T-helper 17 cell (primary cell): ENCODE measurements at places on chromosomes 13 and 19.

- peaks cover 13% of the 10 kb centered on the region for H3K36me3 ChIP-seq
- no peak for DNase-seq
- no peak overlapping the region for H3K27ac ChIP-seq
Observed at GRCh38 chr13:45137526-45137925, 17.2 kb downstream of the GTF2F2 start.

DNA sequence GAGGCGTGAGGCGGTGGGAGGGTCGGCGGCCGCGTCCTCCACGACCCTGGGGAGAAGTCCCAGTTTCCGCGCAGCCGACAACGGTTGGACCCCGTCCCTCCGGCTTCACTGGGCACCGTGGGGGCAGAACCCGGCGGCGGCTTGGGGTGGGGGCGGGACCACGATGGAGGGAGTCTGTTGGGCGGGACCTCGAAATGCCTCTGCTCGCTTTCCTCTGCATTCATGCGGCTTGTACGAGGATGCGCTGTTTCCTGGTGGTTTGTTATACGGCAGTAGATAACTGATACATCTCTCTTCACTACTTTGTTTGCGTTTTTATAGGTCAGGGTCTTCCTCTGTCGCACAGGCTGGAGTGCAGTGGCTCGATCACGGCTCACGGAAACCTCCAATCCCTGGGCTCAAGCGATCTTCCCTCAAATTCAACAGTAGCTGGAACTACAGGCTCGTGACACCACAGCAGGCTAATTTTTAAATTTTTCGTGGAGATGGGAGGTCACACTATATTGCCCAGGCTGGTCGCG, 24.6 kb upstream of the ZNF846 start:
- DNase-seq: no peak
- peaks cover 12% of the 10 kb centered on the region for H3K4me1 ChIP-seq
- H3K27ac ChIP-seq: peak overlapping the region; percentile 86
- H3K27me3 ChIP-seq: no peaks in the 10 kb centered on the region
- peak overlapping the region; percentile 92 for H3K4me3 ChIP-seq

- DNase-seq: no peak
- peaks cover 28% of the 10 kb centered on the region for H3K4me1 ChIP-seq
- H3K27ac ChIP-seq: peak overlapping the region; percentile 82
- H3K27me3 ChIP-seq: no peaks in the 10 kb centered on the region
- H3K4me3 ChIP-seq: no peak overlapping the region
Observed at GRCh38 chr13:27259831-27260230, 8.5 kb downstream of the RPL21 start.

- H3K27me3 ChIP-seq: no peaks in the 10 kb centered on the region
- H3K4me1 ChIP-seq: no peaks in the 10 kb centered on the region
- H3K36me3 ChIP-seq: peaks cover 6% of the 10 kb centered on the region
Observed at GRCh38 chr13:32284927-32285632, 30.1 kb downstream of the ZAR1L start.

DNA sequence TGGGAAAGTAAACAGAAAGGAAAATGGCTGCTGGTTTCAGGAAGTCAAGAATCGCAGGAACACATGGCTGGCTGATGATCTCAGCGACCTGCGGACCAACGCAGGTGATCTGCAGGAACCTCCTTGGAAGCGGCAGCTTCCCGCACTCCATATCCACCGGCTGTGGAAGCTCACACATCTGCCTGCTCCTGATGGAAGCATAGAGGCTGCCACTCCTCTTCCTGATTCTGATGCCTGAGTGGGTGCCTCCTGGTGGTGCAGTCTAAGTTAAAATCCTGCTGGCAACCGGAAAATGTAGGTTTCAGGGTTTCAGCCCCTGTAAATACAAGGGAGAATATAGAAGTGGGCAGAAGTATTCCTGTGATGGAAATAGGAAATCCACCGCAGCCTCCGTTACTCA, 75.5 kb downstream of the TNFSF13B start:
- H3K27me3 ChIP-seq: peaks cover 4% of the 10 kb centered on the region
- H3K4me3 ChIP-seq: no peak overlapping the region
- H3K4me1 ChIP-seq: peaks cover 25% of the 10 kb centered on the region
- no peak for DNase-seq
- H3K36me3 ChIP-seq: no peaks in the 10 kb centered on the region

DNA sequence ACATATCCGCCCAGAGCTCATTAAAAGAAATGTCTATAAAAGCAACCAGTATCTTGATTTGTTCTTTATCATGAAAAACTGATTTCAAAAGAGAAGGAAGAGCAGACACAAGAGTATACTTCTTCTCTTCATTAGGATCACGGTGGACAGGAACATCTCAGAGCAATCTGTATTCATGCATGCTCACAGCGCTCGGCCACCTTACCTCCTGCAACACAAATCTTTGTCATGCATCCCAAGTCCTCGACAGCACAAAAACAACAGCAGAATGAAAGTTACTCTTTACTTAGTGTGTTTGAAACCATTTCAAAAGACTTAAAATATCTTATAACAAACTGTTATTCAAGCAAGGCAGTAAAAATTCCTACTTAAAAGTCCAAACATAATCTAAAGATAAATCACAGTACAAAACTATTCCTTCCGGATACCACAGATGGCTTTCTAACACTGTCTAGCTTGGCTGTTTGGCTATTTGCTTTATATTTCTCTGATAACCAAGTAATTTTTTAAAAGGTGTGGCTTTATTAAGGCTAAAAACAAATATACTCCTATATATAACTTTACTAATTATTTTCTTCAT, 174.5 kb downstream of the TBC1D4 start:
- H3K27ac ChIP-seq: no peak overlapping the region
- no peak for DNase-seq
- H3K4me1 ChIP-seq: peaks cover 17% of the 10 kb centered on the region
- peaks cover 21% of the 10 kb centered on the region for H3K36me3 ChIP-seq

DNA sequence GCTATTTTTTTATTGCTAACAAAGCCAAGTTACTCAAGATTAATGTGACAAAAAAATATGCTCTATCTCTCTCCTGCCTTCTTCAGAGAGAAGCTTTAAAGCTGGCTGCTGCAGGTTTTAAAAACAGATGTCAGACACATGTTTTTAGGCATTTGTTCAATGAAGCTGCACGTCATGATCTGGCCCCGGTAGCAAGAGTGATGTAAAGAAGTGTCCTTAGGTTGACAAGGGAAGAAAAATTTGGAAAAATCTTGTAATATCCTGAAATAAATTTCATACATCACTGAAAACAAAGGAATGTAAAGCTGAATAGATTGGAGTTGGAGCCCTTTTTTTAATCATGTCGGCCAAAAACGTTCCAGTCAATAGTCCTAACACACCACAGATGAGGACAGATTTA, 531.4 kb upstream of the NBEA start:
- no peak overlapping the region for H3K27ac ChIP-seq
- no peaks in the 10 kb centered on the region for H3K36me3 ChIP-seq
- DNase-seq: no peak
- H3K4me1 ChIP-seq: no peaks in the 10 kb centered on the region
- H3K27me3 ChIP-seq: no peaks in the 10 kb centered on the region
- H3K4me3 ChIP-seq: no peak overlapping the region

- DNase-seq: no peak
- no peaks in the 10 kb centered on the region for H3K27me3 ChIP-seq
- H3K36me3 ChIP-seq: peaks cover 23% of the 10 kb centered on the region
- no peak overlapping the region for H3K27ac ChIP-seq
Observed at GRCh38 chr13:95784900-95785290, 108.0 kb downstream of the DNAJC3 start.
